ENCODE measurements at places on chromosomes 16 and 17.

DNA sequence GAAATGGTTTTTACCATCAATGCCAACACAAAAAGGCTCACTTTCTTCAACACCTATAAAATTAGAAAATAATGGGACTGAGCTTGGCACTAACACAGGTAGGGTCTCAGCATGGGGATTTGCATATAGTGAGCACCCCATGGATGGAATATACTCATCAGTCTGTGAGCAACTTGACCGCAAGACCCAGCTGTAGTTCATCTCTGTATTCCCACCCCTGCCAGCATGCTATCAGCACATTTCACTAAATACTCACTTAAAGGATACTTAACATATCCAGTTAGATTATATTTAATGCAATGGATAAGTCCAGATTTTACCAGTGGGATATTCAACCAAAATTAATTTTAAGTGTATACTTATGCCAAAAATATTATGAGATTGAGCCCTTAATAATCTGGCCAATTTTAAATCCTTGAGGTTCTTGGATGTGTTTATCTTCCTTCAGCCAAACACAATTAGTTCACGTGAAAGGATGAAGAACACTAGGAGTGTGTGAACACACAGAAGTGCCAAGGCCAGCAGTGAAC is 66.7 kb downstream of the C16orf95 start:
- no peak for DNase-seq

- DNase-seq: no peak
These were observed 160.9 kb upstream of the CDH5 start for GRCh38 chr16:66205287-66206231.

DNA sequence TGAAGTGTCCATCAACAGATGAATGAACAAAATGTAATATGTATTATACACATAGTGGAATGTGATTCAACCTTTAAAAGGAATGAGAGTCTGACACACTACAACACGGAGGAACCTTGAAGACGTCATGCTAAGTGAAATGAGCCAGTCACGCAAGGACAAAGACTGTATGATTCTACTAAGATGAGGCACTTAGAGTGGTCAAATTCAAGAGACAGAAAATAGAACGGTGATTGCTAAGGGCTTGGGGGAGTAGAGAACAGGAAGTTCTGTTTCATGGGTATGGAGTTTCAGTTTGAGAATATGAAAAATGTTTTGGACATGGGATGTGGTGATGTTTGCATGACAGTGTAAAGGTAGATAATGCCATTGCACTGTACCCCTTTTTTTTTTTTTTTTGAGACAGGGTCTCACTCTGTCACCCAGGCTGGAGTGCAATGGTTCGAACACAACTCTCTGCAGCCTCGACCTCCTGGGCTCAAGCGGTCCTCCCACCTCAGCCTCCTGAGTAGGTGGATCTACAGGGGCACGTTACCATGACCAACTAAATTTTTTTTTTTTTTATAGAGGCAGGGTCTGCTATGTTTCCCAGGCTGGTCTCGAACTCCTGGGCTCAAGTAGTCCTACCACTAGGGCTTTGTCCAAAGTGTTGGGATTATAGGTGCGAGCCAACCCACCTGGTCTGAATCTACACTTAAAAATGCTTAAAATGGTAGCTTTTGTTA is 2.9 kb upstream of the CCDC102A start:
- DNase-seq: no peak

- no peak for DNase-seq
These were observed 30.1 kb upstream of the CPNE2 start for GRCh38 chr16:57062329-57062728.

DNA sequence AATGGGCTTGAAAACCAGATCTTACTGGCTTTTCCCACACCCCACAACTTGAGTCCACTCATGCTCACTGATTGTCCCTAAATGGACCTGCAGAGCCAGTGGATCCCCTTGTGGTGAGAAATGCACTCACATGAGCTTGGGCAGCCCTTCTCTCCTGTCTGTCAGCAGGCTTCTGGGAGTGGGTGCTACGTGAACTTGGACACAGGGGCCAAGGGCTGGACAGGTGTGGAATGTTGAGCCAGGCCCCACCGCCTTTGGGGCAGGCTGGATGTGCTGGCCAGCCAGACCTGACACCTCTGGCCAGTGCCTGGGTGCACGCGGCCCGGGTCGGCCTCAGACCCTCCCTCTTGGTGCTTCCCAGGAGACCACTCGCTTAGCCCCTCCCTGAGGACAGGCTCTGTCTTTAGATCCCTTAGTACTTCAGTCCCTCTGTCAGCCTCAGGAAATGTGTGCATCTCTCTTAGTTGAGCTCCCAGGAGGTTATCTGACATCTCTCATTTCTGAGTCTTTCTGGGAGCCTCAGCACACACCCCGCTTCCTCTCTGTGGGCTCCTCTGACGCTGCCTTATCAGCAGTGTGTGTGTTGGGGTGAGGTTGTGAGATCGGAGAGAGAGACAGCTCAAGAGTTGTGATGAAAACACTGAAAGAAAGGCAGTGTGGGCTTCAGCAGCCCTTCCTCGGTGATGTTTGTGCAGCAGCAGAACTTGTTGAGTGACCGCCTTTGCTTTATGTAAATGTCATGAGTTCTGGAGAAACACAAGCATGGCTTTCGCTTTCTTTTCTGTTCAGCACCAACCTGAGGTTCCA is 117.0 kb downstream of the RAB11FIP4 start:
- peak; percentile 62 for DNase-seq

DNA sequence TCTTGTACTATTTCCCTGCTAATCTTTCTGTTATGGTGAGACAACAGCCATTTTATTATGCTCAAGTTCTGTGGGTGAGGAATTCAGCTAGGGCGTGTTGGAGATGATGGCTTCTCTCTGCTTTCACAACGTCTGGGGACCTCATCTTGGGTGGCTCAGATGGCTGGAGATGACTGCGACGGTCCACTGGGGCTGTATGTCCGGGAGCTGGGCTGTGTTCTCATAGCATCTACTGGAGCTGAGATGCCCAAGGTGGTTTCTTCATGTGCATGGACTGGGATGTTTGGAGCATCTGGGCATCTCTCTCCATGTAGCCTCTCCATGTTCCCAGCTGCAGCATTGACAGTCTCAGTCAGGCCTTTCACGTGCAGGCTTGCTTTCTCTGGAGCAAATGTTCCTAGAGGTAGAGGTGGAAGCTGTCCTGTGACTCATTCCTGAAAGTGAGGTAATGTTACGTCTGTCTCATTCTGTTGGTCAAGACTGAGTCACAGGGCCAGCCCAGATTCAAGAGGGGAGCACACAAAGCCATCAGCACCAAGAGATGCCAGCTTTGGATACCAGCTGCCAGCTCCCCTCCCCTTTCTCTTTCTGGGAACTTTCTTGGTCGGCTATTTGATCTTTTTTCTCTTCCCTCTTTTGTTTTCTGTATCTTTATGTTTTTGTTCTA is 96.2 kb downstream of the RAP1GAP2 start:
- DNase-seq: no peak

DNA sequence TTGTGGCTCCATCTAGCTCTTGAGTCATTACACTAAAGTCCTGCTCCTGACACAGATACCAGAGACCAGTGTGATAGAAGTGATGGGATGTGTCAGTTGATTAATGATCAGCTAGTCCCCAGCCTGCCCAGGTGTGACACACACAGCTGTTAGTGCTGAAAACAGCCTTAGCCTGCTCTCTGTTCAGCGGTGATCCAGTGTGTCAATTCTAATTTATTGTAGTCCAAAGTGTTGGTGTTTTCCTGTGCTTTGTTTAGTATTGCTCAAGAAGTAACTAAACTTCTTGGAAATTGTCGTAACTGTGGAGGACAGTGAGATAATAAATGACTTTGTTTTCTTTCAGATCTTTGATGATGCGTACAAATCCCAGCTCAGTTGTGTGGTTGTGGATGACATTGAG is 92.3 kb downstream of the WNT3 start:
- DNase-seq: no peak

GRCh38 chr16:63612462-63613227 is 1509.2 kb downstream of the CDH11 start:
- no peak for DNase-seq

- no peak for DNase-seq
These were observed 12.4 kb downstream of the NMT1 start for GRCh38 chr17:45073414-45074070.

GRCh38 chr17:10521949-10522348 is 3.6 kb upstream of the MYH1 start:
- DNase-seq: no peak

DNA sequence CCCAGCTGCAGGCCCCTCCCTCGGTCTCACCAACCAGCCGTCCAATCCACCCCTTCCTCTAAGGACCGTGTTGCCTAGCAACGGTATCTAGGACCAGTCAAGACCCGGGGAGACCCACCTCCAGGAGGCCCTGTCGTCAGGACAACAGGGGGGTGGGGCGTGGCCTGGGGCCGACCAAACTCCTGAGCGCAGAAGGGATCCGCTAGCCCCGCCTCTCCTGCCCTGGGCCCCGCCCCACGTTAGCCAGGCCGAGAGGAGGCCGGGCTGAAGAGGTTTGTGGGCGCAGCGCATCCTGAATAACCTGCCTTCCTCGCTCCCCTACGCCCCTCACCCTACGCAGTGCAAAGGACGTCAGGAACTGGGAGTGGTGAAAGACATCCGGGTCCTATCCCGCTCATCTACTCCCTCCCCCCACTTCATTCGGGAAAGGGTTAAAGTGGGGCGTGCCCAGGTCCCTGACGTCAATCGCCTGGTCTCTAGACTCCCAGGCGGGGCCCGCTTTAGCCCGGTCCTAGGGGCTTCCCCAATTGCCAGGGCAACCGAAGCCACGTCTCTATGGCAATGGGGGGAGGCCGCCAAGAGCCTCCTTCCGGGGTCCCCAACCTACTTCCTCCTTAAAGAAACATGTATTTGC is 14.7 kb downstream of the DLG4 start:
- DNase-seq: peak; percentile 88

DNA sequence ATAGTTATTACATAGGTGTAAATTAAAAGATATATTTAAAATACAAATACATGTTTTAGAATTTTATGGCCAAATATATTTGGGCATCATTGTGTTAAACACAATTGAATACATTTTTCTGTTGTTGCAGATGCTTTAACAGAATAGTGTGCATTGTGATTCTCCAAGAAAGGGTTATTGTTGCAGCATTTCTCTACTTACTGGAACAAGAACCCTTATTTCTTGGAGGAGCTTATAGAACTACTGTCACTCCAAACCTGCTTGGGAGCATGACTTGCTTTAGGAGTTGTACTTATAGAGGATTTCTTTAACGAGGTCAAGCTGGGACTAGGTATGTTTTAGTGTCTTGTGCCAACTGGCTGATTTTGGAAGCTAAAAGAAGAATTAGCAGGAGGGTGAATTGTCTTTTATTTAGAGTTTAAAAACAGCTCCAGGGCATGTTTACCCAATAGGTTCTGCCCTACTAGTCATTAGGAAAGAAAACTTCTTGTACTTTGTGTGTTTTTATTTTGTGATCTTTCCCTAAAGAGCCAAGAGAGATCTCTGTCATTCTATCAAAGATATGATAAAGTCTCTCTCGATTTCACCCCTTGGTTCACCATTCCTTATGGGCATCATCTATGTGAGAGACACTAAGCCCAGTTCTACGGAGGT is 279.8 kb upstream of the SALL1 start:
- no peak for DNase-seq

DNA sequence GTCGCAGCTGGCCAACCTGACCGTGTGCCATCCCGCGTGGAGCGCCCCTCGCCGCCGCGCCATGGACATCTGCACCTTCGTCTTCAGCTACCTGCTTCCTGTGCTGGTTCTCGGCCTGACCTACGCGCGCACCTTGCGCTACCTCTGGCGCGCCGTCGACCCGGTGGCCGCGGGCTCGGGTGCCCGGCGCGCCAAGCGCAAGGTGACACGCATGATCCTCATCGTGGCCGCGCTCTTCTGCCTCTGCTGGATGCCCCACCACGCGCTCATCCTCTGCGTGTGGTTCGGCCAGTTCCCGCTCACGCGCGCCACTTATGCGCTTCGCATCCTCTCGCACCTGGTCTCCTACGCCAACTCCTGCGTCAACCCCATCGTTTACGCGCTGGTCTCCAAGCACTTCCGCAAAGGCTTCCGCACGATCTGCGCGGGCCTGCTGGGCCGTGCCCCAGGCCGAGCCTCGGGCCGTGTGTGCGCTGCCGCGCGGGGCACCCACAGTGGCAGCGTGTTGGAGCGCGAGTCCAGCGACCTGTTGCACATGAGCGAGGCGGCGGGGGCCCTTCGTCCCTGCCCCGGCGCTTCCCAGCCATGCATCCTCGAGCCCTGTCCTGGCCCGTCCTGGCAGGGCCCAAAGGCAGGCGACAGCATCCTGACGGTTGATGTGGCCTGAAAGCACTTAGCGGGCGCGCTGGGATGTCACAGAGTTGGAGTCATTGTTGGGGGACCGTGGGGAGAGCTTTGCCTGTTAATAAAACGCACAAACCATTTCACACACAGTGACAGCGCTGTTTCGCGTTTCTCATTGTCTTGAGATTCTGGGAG is 2.0 kb upstream of the ZACN start:
- peak; percentile 19 for DNase-seq

GRCh38 chr16:49649013-49649765 is 206.7 kb downstream of the ZNF423 start:
- no peak for DNase-seq

DNA sequence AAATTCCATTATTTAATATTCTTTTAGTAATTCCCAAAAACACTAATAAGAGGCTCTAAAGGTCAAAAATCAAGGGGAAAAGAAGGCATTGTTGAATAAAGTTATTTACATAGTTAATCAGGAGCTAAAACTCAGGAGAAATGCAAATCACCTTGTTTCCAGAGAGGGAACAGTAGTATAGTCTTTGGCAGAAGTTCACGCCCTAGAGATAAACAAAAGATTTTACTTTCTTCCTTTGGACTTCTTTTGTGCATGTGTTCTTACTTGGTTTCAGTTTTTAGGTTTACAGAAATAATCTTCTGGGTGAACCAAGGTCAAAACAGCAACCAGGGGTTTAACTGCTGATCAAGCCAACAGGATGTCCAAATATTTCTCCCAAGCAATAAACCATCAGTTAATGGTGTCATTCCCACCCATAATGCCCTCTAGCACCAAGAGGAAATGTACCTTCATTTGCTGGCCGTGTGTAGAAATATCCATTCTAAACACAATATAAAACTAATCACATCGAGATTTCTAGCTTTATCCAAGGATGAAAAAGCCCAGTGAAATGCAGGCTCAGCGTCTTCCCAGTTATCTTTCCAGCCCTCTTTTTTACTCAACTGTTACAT is 518.8 kb upstream of the SOX9 start:
- no peak for DNase-seq

DNA sequence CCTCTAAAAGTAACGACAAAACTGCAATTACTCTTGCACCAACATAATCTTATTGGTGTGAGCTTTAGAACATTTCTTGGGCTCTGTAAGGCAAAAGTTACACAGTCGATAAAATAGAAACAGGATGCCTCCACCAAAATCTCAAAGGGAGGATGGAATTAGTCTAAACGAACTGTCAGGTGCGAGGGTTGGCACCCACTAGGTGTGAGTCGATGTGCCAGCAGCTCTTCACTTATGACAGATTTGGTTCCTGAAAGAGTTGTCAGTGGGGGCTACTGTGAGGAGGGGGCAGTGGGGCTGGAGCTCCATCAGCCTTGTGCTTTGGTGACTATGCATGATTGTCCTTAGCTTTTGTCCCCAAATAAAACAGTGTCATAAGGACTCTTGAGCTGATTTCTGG is 422.9 kb downstream of the TMEM114 start:
- no peak for DNase-seq

GRCh38 chr17:60355663-60356594 is 36.0 kb downstream of the USP32 start:
- no peak for DNase-seq
